BJ (cell line): ENCODE measurements at places on chromosomes 5 and 9. TPM values are rescaled to one million over a fixed set of nuclear protein-coding genes. Genes with fewer than 3 reads are reported as not detected.

FAM78A gene
- polyA plus RNA-seq = 0.37 and 1.1 TPM in 2 replicates

LCN10 gene
- not detected in 2 replicates for polyA plus RNA-seq

GAPT gene
- not detected in 2 replicates for polyA plus RNA-seq

CEL gene
- 0.26 and 0.49 TPM in 2 replicates for polyA plus RNA-seq

BNC2 gene
- 15.3 and 17.5 TPM in 2 replicates for polyA plus RNA-seq

SELENOP gene
- 4.4 and 4.6 TPM in 2 replicates for polyA plus RNA-seq

LECT2 gene
- polyA plus RNA-seq = 0.10 TPM in 1 of 2 replicates, not detected in the other

LOX gene
- 632 and 668 TPM in 2 replicates for polyA plus RNA-seq

TMC1 gene
- 1.2 and 1.3 TPM in 2 replicates for polyA plus RNA-seq

PIP5K1B gene
- 0.05 TPM in 1 of 2 replicates, not detected in the other for polyA plus RNA-seq

FOXD4L5 gene
- not detected in 2 replicates for polyA plus RNA-seq

SPINK4 gene
- polyA plus RNA-seq = not detected in 2 replicates

SLC25A48 gene
- polyA plus RNA-seq = not detected in 2 replicates

HRH2 gene
- not detected in 2 replicates for polyA plus RNA-seq

FSTL4 gene
- not detected in 2 replicates for polyA plus RNA-seq

GMCL2 gene
- not detected in 2 replicates for polyA plus RNA-seq

TOR1A gene
- polyA plus RNA-seq = 78.8 and 93.2 TPM in 2 replicates

COMMD10 gene
- 10.4 and 24.7 TPM in 2 replicates for polyA plus RNA-seq

TSLP gene
- polyA plus RNA-seq = 0.05 and 0.22 TPM in 2 replicates

SMU1 gene
- polyA plus RNA-seq = 9.9 and 16.7 TPM in 2 replicates

PCDHA6 gene
- polyA plus RNA-seq = 0.02 and 0.09 TPM in 2 replicates

F2RL2 gene
- 48.8 and 60.8 TPM in 2 replicates for polyA plus RNA-seq

WDR31 gene
- polyA plus RNA-seq = 1.6 and 2.0 TPM in 2 replicates

TTC23L gene
- 0.26 TPM in 1 of 2 replicates, not detected in the other for polyA plus RNA-seq

TMEM174 gene
- polyA plus RNA-seq = not detected in 2 replicates

QRFP gene
- not detected in 2 replicates for polyA plus RNA-seq

PLEKHG4B gene
- polyA plus RNA-seq = 0.72 and 1.4 TPM in 2 replicates

FOXI1 gene
- polyA plus RNA-seq = not detected in 2 replicates

PRXL2C gene
- polyA plus RNA-seq = 10.6 and 13.1 TPM in 2 replicates

IRX1 gene
- 0.15 and 0.33 TPM in 2 replicates for polyA plus RNA-seq

INSL6 gene
- polyA plus RNA-seq = not detected in 2 replicates

MYOZ3 gene
- 0.04 and 0.13 TPM in 2 replicates for polyA plus RNA-seq

DOK3 gene
- polyA plus RNA-seq = 0.92 and 1.2 TPM in 2 replicates

INVS gene
- polyA plus RNA-seq = 9.7 and 16.1 TPM in 2 replicates

TEK gene
- polyA plus RNA-seq = 0.60 and 0.71 TPM in 2 replicates

RANBP3L gene
- polyA plus RNA-seq = not detected in 2 replicates

CYLC2 gene
- not detected in 2 replicates for polyA plus RNA-seq

NMUR2 gene
- polyA plus RNA-seq = not detected in 2 replicates

PRDM9 gene
- not detected in 2 replicates for polyA plus RNA-seq

FCN2 gene
- not detected in 2 replicates for polyA plus RNA-seq

PCDHGA12 gene
- polyA plus RNA-seq = 6.1 and 7.9 TPM in 2 replicates

CTXN3 gene
- polyA plus RNA-seq = not detected in 2 replicates

PFN3 gene
- not detected in 2 replicates for polyA plus RNA-seq

ADAMTSL2 gene
- not detected in 2 replicates for polyA plus RNA-seq

CHSY3 gene
- 0.91 and 1.2 TPM in 2 replicates for polyA plus RNA-seq

BRD3OS gene
- polyA plus RNA-seq = 16.4 and 23.5 TPM in 2 replicates

MAMDC2 gene
- polyA plus RNA-seq = 28.0 and 35.8 TPM in 2 replicates

PDGFRB gene
- polyA plus RNA-seq = 163 and 276 TPM in 2 replicates

HABP4 gene
- 9.2 and 10.2 TPM in 2 replicates for polyA plus RNA-seq

TMEM252 gene
- polyA plus RNA-seq = not detected in 2 replicates

BRINP1 gene
- polyA plus RNA-seq = 0.60 TPM in 2 replicates
